Activated naive CD4-positive, alpha-beta T cell treated with anti-CD3 and anti-CD28 coated beads for 36 hours (primary cell): ENCODE measurements at places on chromosomes 4 and X. TPM values are rescaled to one million over a fixed set of nuclear protein-coding genes. Genes with fewer than 3 reads are reported as not detected.

DNA sequence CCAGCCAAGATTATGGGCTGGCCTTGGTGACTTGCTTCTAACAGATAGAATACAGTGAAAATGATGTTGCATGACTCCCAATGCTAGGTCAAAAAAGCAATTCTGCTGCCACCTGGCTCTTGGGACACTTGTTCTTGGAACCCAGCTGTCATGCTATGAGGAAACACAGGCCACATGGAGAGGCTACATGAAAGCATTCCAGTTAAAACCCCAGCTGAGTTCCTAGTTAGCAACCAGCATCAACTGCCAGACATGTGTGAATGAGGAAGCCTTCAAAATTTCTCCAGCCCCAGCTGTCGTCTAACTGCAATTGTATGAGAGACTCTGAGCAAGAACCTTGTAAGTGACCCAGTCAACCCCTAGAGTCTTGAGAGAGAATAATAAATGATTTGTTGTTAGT lies 105.2 kb upstream of the FGF16 start:
- no peak for DNase-seq
- no peak overlapping the region for H3K4me3 ChIP-seq
- no peaks in the 10 kb centered on the region for H3K36me3 ChIP-seq
- no peaks in the 10 kb centered on the region for H3K27me3 ChIP-seq
- H3K4me1 ChIP-seq = no peaks in the 10 kb centered on the region

- peaks cover 12% of the 10 kb centered on the region for H3K4me1 ChIP-seq
- H3K27ac ChIP-seq = no peak overlapping the region
- H3K4me3 ChIP-seq = no peak overlapping the region
- H3K27me3 ChIP-seq = peaks cover 38% of the 10 kb centered on the region
- no peaks in the 10 kb centered on the region for H3K36me3 ChIP-seq
Measured at GRCh38 chrX:46916273-46916672, 4.1 kb downstream of the JADE3 start.

DNA sequence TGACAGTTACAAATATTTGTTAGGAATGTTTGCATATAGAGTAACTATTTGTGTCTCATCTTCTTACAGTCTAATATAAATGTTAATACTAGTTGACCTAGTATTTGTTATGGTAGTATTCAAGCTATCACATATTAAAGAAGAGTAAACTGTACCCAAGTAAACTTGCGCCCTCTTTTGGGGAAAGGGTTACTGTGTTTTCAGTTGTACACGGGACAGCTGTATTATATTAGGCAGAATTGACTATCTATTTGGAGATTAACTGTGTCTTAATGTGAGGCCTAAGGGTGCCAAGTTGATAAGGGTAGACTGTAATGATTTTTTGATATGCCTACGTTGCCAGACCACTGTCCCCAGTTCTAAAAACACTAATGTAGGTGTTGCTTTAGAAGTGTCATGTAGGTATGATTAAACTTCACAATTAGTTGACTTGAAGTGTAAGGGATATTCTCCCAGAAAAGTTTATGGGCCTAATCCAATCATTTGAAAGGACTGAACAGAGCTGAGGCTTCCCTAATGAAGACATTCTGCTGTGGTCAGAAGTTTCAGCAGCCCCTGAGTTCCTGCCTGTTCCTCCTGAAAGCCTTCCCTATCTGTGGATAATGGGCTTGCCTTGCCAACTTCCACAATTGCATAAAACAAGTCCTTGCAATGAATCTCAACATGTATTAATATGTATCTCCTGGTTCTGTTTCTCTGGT lies 172.8 kb upstream of the CXCL13 start:
- H3K4me1 ChIP-seq = peaks cover 13% of the 10 kb centered on the region
- no peak overlapping the region for H3K4me3 ChIP-seq
- no peaks in the 10 kb centered on the region for H3K36me3 ChIP-seq
- H3K27me3 ChIP-seq = no peaks in the 10 kb centered on the region
- no peak for DNase-seq

DNA sequence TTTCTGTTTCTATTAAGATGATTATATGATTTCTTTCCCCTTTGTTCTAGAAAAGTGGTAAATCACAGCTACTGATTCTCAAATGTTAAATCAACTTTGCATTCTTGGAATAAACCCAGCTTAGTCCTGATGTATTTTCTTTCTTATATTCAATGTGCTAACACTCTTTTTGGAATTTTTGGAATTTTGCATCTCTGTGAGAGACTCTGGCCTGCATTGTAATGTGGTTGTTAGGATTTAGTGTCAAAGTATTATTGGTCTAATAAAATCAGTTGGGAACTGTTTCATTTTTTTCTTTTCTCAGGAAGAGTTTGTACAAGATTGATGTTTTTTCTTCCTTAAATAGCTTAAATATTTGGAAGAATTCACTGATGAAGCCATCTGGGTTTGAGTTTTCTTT lies 109.6 kb downstream of the KIT start:
- no peak overlapping the region for H3K4me3 ChIP-seq
- H3K27ac ChIP-seq = no peak overlapping the region
- DNase-seq = no peak
- H3K36me3 ChIP-seq = no peaks in the 10 kb centered on the region
- H3K4me1 ChIP-seq = no peaks in the 10 kb centered on the region
- no peaks in the 10 kb centered on the region for H3K27me3 ChIP-seq

GRCh38 chrX:84469226-84469625 lies 33.0 kb downstream of the HDX start:
- no peak for DNase-seq
- no peak overlapping the region for H3K27ac ChIP-seq
- no peaks in the 10 kb centered on the region for H3K4me1 ChIP-seq

DNA sequence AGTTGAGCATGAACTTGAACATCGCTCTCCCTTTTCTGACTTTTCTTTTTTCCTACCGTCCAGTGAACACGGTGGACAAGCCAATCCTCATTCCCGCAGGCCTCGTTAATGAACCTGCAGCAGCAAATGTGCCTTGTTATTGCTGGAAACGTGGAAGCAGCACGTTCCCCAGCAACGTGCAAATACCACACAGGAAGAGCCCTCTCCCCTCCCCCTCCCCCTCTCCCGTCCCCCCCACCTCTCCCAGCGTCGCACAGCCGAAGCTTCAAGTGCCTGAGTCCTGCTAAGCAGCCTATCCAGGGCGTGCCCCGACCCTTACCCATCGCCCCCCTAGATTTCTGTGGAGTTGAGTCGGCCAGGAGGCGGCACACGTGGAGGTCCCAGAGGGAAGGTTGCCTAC lies 219.9 kb downstream of the BCOR start:
- peaks cover 27% of the 10 kb centered on the region for H3K4me1 ChIP-seq
- no peak for DNase-seq
- no peak overlapping the region for H3K4me3 ChIP-seq
- H3K27me3 ChIP-seq = no peaks in the 10 kb centered on the region

DNA sequence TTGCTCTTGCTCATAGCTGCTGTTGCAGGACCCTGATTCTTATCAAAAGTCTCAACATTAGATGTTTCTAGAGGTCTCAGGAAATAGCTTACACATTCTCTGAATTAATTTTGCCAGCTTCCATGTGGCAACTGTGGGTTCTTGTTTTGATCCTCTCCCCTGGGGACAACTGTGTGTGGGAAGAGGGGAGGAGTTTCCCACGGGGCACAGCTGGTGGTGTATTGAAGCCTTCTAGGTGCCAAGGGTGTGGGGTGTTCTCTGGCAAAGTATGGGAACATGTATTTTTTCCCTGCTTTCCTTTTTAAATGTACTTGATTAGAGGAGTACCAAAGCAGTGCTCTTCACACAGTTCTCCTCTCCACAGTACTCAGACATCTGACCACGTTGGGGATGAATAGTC lies 212.7 kb downstream of the RPA4 start:
- no peaks in the 10 kb centered on the region for H3K27me3 ChIP-seq
- H3K27ac ChIP-seq = no peak overlapping the region
- H3K4me3 ChIP-seq = no peak overlapping the region
- DNase-seq = no peak
- no peaks in the 10 kb centered on the region for H3K4me1 ChIP-seq

DNA sequence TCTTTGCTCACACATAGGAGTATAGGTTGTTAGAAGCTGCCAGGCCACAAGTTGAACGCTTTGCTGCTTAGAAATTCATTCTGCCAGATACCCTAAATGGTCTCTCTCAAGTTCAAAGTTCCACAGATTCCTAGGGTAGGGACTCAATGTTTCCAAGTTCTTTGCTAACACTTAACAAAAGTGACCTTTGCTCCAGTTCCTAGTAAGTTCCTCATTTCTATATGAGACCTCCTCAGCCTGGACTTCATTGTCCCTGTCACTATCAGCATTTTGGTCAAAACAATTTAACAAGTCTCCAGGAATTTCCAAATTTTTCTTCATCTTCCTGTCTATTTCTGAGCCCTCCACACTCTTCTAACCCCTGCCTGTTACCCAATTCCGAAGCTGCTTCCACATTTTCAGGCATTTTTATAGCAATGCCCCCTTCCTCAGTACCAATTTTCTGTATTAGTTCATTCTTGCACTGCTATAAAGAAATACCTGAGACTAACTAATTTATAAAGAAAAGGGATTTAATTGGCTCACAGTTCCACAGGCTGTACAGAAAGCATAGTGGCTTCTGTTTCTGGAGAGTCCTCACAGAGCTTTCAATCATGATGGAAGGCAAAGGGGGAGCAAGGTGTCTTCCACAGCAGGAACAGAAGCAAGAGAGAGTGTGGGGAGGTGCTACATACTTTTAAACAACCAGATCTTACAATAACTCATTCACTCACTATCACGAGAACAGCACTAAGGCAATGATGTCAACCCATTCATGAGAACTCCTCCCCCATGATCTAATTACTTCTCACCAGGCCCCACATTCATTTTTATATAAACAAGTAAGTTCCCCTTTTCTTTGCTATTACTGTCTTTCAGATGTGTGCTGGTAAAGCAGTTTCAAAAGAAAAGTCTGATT lies 11.5 kb upstream of the TLR1 start:
- H3K4me3 ChIP-seq = no peak overlapping the region
- peaks cover 25% of the 10 kb centered on the region for H3K4me1 ChIP-seq
- H3K27me3 ChIP-seq = no peaks in the 10 kb centered on the region
- H3K27ac ChIP-seq = peak overlapping the region; percentile 29

DNA sequence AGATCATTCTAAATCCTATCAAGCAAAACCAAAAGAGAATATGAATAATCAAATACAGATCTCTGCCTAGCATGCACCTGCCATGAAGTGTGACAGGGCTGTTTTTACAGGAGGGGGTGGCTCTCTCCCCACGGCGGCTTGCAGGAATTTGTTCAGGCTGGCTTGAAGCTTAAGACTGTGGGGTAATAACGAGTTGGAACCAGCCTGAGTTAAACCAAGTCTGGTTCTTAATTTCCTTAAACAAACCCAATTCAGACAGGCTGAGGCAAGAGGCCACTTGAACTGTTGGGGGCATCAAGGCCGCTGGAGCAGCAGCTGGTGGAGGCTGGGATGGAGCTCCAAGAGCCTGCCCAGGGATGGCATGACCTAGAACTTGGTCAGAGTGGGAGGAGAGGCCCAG lies 45.1 kb upstream of the LGI2 start:
- no peaks in the 10 kb centered on the region for H3K36me3 ChIP-seq
- DNase-seq = no peak

- no peak overlapping the region for H3K27ac ChIP-seq
- H3K36me3 ChIP-seq = no peaks in the 10 kb centered on the region
- H3K4me1 ChIP-seq = no peaks in the 10 kb centered on the region
Measured at GRCh38 chrX:112536544-112536943, 143.2 kb downstream of the LHFPL1 start.

- no peaks in the 10 kb centered on the region for H3K4me1 ChIP-seq
- H3K4me3 ChIP-seq = no peak overlapping the region
- no peaks in the 10 kb centered on the region for H3K27me3 ChIP-seq
- DNase-seq = no peak
- H3K36me3 ChIP-seq = no peaks in the 10 kb centered on the region
Measured at GRCh38 chr4:163976588-163976987, 482.1 kb downstream of the TMA16 start.

DNA sequence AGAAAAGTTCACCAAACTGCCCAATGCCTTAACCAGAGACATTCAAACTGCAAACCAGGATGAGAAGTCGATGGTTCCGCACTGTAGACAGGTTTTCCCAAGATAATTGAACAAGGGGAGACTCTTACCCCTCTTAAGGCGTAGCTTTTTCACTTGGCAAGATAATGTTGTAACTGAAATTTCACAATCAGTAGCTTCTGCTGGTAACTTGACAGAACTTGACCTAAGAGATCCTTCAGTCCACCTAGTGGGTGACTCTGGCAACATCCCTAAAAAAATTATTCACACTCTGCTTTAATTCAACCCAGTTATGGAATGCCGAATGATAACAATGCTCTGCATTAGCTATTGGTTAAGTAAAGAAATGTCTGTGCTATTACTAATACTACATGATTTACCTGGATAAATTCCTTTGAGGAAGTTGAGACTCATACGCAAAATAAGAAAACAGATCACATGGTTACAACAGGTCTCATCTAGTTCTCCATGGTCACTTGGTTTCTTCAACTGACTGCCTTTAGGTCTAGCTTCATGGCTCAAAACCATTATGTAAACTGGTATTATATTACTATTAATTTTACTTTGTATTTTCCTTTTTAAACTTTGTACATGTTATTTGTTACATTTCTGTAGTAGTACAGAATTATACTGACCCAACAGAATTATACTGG lies 9.1 kb downstream of the ELF2 start:
- no peak for DNase-seq
- H3K4me1 ChIP-seq = peaks cover 14% of the 10 kb centered on the region
- no peak overlapping the region for H3K4me3 ChIP-seq
- H3K36me3 ChIP-seq = no peaks in the 10 kb centered on the region
- H3K27me3 ChIP-seq = no peaks in the 10 kb centered on the region
- H3K27ac ChIP-seq = no peak overlapping the region

- H3K27ac ChIP-seq = no peak overlapping the region
- H3K36me3 ChIP-seq = no peaks in the 10 kb centered on the region
- DNase-seq = no peak
- H3K4me3 ChIP-seq = no peak overlapping the region
Measured at GRCh38 chr4:140718241-140718952, 37.8 kb downstream of the TBC1D9 start.

GRCh38 chrX:39750848-39751247 lies 346.9 kb downstream of the BCOR start:
- H3K4me1 ChIP-seq = peaks cover 7% of the 10 kb centered on the region
- H3K27ac ChIP-seq = no peak overlapping the region
- no peaks in the 10 kb centered on the region for H3K27me3 ChIP-seq

- no peak overlapping the region for H3K27ac ChIP-seq
- H3K27me3 ChIP-seq = peaks cover 63% of the 10 kb centered on the region
- H3K36me3 ChIP-seq = no peaks in the 10 kb centered on the region
- peaks cover 12% of the 10 kb centered on the region for H3K4me1 ChIP-seq
Measured at GRCh38 chr4:122824616-122825015, 2.0 kb upstream of the FGF2 start.

DNA sequence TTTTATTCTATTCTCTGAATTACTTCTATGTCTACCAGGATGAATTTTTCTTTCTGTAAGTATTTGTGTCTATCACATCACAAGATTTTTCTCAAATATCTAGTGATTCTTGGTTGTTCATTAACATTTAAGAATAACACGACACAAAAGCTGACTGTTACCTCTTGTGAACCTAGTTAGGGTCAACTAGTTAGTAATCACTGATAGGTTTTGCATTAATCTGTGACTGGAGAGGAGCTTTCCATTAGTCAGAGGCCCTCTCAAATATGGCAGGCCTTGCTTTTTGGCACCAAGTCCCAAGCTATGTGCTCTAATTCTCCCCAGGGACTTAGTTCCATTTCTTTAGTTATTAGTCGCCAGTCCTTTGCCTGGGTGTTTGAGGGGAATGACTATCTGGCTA lies 259.2 kb downstream of the CFAP299 start:
- H3K27me3 ChIP-seq = no peaks in the 10 kb centered on the region
- no peaks in the 10 kb centered on the region for H3K36me3 ChIP-seq
- DNase-seq = no peak
- H3K4me3 ChIP-seq = no peak overlapping the region
- no peaks in the 10 kb centered on the region for H3K4me1 ChIP-seq
- no peak overlapping the region for H3K27ac ChIP-seq

PCDH19 gene
- not detected for total RNA-seq

FGF13 gene
- total RNA-seq = not detected

LEF1 gene
- 367 TPM for total RNA-seq

HTR2C gene
- not detected for total RNA-seq

NXF2 gene
- total RNA-seq = not detected
